ENCODE measurements at places on chromosomes 1 and 21.
A peak's percentile ranks its signal among the peaks of the same experiment; 100 is the strongest.

DNA sequence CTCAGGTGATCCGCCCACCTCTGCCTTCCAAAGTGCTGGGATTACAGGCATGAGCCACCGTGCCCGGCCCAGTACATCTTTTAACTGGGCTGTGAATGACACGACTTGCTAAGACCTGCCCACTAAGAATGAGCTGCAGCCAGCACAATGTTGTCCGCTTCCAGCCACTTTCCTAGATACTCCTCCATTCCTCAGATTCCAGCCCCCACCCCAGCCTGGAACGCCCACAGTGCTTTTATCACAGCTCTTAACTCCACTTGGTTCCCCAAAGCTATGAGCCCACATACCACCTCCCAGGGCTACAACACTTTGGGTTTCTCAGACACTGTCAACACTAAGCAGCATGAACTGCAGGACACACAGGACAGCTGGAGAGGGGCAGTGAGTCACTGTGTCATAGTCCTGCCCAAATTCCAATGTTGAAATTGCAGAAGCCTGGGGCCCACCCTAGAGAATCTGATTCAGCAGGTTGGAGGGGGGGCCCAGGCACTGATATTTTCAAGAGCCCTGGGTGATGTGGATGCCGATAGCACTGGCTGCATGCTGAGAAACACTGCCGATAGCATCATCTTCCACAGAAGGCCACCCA lies 58.0 kb downstream of the ACBD3 start:
- no peak for DNase-seq

- DNase-seq = no peak
Observed at GRCh38 chr21:17146426-17146825, 366.4 kb upstream of the CXADR start.

DNA sequence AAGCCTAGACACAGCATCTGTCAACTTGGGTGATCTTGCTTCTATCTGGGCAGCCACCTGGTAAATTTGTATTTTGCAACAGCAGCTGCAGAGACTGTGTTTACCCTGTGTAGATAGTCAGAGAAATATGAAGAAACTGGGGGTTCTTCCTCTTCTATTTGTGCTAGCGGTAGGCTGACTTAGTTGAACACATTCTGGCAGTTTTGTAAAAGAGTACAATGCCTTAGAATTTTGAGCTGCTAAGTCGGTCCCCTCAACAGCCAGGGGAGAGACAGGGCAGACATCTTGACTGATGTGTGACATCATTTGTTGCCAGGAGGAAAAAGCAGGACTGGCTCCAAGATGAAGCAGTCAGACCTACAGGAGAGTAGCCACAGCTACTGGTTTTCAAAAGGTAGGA lies 53.7 kb downstream of the KCNJ6 start:
- DNase-seq = peak; percentile 83

- no peak for DNase-seq
Observed at GRCh38 chr1:65177457-65177856, 29.5 kb downstream of the AK4 start.

- DNase-seq = peak; percentile 35
Observed at GRCh38 chr1:52296345-52296744, 69.7 kb downstream of the CC2D1B start.

Data from HL-60 (cell line).